Vagina (tissue), 2 donors: ENCODE measurements at places on chromosomes 13 and 19.

GRCh38 chr13:44363631-44364344 lies 9.8 kb upstream of the SERP2 start:
- no peak for DNase-seq

DNA sequence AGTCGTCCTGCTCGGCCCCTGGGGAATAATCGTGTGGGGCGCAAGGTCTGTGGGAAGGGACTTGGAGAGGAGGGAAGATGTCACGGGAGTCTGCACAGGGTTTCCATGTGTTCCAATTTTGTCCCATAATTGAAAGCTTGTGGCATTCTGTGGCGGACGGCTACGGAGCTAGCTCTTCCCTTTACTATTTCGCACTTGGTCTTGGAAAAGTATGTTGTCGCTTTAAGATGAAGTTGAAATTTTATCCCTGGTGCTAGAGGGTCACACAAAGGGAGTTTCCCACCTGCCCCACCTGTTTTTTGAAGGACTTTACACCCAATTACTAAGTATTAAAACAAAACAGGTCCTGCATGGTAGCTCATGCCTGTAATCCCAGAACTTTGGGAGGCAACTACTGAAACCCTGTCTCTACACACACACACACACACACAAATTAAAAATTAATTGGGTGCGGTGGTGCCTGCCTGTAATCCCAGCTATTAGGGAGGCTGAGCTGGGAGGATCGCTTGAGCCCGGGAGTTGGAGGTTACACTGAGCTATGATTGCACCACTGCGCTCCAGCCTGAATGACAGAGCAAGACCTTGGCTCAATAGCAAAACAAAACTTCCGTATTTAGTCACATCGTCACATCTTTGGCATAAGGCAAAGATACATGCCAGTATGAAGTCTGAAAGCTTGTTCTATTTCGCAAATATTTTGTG lies 967 bp upstream of the TPT1 start:
- DNase-seq = no peak

- no peak for DNase-seq
These were observed 310.6 kb downstream of the DCT start for GRCh38 chr13:94168783-94169453.

DNA sequence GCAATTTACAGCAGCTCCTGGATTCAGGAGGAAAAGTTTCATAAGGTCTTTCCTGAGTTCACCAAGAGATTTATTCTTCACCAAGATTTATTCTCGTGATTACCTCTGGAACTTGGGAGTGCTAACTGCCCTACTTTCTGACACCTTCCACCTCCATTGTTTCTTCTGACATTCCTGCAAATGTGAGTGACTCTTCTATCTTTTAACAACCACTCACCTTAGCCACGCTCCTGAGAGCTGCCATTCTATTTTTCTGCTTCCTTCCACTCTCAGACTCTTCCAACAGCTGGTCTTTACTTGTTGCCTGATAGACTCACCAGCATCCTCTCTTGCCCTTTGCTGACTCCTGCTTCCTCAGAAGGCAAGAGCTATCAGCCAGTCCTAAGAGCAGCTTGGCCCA lies 11.5 kb upstream of the CBY2 start:
- no peak for DNase-seq

- DNase-seq = peak; percentile 69
These were observed 46.3 kb downstream of the IRS2 start for GRCh38 chr13:109740121-109740520.

- no peak for DNase-seq
These were observed 50.3 kb upstream of the ATP11A start for GRCh38 chr13:112639521-112639920.

- no peak for DNase-seq
These were observed 77.2 kb upstream of the PABPC3 start for GRCh38 chr13:25018729-25019115.

DNA sequence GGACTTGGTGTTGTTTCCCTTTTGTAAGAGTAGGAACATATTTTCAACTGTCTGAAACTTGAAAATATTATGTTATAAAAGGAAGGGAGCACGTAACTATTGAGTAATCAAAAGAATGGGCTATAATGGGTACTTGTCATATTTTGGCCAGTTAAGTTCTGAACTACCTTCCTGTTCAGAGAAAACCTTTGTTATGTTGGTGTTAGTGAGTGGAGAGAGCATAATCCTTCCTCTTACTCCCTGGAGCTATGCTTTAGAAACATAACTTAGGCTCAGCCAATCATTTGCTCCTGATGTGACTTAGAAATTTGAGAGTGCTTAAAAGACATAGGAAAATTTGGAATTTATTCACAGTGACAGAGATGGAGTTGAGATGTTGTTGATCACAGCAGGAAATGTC lies 482.5 kb upstream of the SPRY2 start:
- no peak for DNase-seq
